ENCODE measurements at places on chromosomes 11 and 22.

DNA sequence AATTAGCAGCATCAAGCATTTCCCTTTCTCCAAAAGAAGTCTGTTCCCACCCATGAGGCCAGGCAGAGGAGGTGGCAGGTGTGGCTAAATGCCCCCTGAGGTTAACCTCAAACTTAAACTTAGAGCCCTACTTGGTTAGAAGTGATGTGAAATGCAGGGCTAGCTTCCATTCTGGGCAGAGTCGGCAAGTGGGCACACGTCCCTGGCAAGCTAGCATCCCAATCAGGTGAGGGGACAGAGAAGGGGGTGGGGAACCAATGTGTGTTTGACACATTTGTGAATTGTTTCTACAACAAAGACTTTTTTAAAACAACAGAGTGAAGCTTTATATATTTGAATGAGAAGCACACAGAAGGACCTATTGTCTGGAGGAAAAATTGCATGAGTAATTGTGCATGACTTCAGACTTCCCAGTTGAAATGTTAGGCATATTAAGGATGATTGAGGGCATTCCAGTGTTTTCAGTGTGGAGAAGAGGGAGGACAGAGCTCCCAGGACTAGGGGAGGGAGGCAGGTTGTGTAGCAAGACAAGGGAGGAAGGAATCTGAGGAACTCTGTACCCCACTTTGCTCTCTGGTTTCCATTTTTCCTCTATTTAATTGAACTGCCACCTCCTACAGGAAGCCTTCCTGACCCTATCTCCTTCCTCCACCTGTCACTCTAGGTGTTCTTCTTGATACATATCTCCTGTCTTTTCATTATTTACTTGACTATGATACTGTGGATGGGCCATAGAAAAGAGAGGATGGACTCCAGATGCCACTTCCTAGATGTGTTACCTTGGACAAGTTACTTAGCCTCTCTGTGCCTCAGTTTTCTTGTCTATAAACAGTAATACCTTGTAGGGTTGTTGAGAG lies 83.3 kb upstream of the PICALM start:
- DNase-seq: peak; percentile 42

DNA sequence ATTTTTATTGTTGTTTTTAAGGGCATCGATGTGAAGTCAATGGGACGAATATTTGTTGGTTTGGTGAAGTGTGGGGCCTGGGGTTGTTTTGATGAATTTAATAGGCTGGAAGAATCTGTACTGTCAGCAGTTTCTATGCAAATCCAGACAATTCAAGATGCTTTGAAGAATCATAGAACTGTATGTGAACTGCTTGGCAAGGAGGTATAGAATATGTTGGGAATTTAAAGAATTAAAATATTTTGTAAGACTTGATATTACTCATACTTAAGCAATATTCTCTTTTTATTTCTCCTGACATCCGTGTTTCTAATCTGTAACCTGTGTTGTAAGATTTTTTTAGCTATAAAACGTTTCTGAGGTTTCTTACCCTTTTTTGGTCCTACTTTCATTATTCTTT lies 61.6 kb downstream of the DYNC2H1 start:
- DNase-seq: no peak

DNA sequence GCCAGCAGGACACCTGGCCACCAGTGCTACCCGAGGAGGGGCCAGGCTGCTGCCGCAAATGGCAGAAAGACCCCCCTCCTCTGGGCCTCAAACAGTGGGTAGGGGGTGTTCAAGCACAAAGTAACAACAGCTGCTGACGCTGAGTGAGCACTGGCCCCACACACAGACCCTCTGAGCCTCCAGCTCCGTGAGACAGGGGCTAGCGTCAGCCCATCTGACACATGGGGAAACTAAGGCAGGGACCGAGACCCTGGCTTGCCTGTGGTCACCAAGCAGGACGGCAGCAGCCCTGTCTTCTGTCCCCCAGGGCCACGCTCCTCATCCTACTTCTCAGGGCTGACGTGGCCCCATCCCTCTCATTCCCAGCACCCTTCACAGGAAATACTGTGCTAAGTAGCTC lies 36.5 kb downstream of the NUP50 start:
- no peak for DNase-seq

- no peak for DNase-seq
Observed at GRCh38 chr22:33869946-33870345, 50.3 kb downstream of the LARGE1 start.

GRCh38 chr11:102809971-102810370 lies 12.0 kb upstream of the MMP1 start:
- DNase-seq: no peak

DNA sequence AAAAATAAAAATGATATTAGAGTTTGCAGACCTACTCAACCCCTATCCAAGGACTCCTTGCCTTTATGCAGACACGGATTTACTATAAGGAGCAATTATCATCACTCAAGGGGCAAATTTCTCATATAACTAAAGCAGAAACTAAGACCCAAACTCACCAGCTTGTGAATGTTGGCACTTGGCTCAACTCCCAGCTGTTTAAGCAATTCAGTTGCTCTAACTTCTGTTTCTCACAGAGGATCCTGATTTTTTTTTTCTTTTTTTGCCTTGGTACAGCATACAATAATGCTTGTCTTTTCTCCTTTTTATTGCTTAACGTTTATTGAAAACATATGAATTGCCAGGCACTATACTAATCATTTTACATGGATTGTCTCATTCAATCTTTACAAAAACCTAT lies 9.6 kb upstream of the CBLIF start:
- no peak for DNase-seq

GRCh38 chr11:30631148-30631547 lies 45.0 kb upstream of the MPPED2 start:
- DNase-seq: no peak

DNA sequence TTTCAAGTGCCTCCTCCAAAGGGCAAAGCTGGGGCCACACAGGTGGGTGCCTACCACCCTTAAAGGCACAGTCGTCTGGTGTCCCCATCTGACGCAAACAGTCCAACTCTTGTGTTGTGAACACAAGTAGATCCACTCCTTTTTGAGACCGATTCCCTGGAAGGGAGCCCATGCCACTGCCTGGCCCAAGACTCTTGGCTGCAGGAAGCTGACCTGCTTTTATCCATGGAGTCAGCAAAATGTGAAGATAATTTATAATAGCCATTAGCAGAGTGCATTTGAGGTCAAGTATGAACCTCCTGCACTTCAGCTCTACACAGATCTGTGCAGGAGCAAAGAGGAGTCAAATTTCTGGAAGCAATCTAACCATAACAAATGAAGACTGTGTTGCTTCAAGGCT lies 68.5 kb downstream of the ADM start:
- no peak for DNase-seq

DNA sequence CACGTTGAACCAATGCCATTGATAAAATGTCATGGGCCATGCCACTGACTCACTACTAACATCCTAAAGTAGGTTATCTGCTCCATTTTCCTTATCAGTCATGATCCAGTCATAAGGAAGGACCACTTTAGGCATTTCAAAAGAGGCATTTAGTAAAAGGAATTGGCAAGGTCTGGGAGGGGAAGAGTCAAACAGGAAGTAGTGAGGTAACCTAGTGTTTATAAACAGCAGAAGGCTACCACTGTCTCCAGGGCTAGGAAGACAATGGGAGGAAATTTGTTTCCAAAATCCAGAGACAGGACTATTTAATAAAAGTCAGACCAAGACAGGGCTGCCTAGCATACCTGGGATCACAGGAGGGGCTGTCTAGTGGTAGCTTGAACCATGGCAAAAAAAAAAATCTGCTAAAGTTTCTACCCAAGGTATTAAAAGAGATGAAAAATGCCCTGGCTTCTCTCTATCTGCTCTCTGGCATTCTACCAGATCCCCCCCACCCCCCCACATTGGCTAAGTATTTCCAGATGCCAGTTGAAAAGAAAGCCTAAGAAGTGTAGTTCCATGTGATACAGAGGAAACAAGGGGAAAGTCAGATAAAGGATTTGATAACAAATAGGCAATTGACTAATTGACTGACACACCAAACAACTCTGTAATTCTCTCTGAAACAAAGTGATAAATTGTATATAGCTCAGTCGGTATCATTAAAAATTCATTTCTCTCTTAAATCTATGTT lies 50.4 kb upstream of the C11orf87 start:
- no peak for DNase-seq

DNA sequence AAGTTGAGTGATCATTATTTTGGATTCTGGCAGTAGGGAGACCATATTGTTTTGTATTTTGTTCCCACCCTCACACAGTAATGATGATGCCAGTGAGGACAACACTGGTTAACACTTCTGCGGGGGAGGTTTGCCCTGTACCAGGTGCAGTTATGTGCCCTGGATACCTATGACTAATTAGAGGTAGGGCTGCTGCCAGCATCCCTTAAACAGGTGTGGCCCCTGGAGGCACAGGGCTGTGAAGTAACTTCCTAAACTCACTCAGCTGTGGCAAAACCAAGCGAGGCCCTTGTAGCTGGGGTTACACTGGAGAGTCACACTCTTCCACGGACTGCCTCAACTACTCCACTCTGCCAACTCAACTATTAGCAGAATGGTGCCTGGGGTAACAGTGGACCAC lies 64.5 kb downstream of the MCM5 start:
- no peak for DNase-seq

GRCh38 chr11:47233051-47233450 lies 15.6 kb downstream of the ACP2 start:
- DNase-seq: no peak

GRCh38 chr11:456533-456932 lies 6.5 kb downstream of the PTDSS2 start:
- no peak for DNase-seq

- DNase-seq: no peak
Observed at GRCh38 chr22:28112548-28113043, 193.5 kb upstream of the PITPNB start.

DNA sequence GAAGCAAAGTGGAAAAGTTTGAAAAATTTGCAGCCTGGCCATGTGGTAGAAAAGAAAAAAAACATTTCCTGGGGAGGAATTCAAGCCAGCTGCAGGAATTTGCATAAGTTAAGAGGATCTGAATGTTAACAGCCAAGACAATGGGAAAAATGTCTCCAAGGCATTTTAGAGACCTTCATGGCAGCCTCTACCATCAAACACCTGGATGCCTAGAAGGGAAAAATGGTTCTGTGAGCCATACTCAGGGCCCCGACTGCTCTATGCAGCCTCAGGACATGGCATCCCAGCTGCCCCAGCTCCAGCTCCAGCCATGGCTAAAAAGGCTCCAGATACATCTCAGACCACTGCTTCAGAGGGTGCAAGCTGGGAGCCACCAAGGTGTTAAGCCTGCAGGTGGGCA lies 149.1 kb upstream of the SOX6 start:
- DNase-seq: no peak

DNA sequence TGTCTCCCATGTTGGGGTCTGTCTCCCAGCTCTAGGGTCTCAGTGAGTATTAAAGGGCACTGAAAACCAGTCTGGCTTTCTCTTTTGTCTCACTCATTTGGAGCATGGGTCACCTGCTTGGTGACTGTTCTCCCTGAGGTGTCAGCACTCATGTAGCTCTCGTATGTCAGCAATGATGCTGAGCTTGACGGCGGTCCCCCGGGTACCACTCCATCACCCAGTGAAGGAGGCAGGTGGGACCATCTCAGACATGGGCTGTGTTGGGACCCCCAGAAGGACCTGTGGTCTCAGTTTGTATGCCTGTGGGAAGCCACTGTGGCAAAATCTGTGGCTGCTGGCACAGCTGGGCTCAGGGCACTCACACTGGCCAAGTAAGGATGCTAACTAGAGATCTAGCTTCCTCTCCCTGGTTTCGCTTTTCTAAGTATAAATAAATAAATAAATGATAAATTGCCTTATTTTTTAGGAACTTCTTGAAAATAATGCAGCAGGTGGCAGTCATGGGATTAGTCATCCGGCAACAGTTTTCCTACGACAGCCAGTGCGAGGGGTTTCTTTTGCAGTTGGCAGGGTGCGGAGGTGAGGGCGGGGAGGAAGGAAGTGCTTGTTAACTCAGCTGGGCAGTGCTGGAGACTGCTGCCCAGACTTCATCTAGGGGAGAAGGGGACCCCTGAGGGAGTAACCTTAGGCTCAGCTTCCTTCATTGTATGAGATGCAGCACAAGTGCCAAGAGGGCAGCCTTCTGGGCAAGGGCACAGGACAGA lies 48.8 kb downstream of the OSBP2 start:
- no peak for DNase-seq

- DNase-seq: no peak
Observed at GRCh38 chr22:44876921-44877320, 124.5 kb downstream of the ARHGAP8 start.

GRCh38 chr11:44024977-44025376 lies 22.8 kb upstream of the ACCSL start:
- DNase-seq: no peak

DNA sequence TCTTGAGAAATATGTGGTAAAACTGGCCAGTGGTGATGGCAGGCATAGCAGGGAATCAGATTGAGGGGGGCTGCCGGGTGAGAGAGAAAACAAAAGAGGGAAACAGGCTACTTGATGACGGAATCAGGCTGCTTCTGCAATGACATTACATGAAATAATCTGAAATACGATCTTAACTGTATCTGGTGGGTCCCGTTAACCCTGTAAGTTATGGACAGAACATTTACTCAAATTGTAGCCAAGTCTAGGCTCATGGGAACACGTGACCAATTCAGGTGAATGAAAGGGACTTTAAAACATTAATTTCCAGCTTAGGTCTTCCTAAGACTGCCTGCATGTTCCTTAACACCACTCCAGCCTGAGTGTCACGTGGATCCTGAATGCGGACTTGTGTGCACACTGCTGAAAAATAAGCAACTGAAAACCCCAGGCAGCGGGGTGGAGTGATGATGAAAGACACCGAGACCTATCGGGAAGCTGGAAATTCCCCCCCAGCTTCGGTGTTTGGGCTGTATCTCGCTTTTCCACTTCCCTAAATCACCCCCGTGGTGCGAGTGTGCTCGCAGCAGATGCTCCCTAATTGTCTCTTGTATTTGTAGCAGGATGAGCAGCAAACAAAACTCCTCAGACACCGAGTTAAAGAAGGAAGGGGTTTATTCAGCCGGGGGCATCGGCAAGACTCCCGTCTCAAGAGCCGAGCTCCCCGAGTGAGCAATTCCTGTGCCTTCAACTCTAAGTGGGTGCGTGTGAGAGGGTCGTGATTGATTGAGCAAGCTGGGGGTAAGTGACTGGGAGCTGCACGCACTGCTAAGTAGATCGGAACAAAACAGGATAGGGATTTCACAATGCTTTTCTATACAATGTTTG lies 145.0 kb upstream of the GRK3 start:
- no peak for DNase-seq

GRCh38 chr11:12167061-12168000 lies 56.9 kb downstream of the MICAL2 start:
- no peak for DNase-seq

GRCh38 chr11:19985111-19985510 lies 175.2 kb downstream of the DBX1 start:
- DNase-seq: no peak

DNA sequence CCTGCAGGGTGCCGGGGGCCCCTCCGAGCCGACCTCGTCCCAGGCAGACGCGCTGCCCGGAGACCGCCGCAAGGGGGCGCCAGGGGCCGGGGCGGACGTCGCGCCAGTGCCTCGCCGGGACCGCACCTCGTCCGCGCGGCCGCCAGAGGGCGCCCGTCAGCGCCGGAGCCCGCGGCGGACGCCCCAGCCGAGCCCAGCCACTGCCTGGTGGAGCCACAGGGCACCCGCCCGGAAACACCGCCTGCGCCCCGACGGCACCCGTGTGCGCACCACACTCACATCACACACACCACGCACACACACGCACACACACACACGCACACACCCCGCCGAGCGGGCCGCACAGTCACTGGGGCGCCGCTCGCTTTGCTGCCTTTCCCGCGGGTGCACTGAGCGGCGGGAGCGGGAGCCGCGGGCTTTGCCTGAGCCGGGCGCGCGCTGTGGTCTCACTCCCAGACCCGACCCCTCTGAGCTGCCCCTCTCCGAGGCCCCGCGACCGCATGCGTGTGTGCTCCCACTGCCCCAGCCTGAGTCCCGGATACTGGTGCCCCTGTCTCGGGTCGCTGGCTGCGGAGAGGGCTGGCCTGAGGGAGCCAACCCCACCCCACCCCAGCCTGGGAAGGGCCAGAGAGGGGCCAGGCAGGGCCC lies 449.3 kb downstream of the OPCML start:
- DNase-seq: peak; percentile 80

Measured in amygdala (tissue), 56 donors.